ENCODE measurements at places on chromosomes 5 and 9. TPM values are rescaled to one million over a fixed set of nuclear protein-coding genes. Genes with fewer than 3 reads are reported as not detected.

Gene RABEPK
- 21.6 TPM for polyA plus RNA-seq

Gene AQP3
- 3.4 TPM for polyA plus RNA-seq

Gene SLC6A3
- not detected for polyA plus RNA-seq

Gene GCNT4
- 0.45 TPM for polyA plus RNA-seq

Gene MRPL50
- polyA plus RNA-seq: 46.8 TPM

Gene PAX5
- not detected for polyA plus RNA-seq

Gene ACSL6
- polyA plus RNA-seq: 90.7 TPM

Gene UBE2QL1
- 32.3 TPM for polyA plus RNA-seq

Gene DDX4
- polyA plus RNA-seq: not detected

Gene FBP1
- polyA plus RNA-seq: 0.59 TPM

Gene RAB3C
- 166 TPM for polyA plus RNA-seq

Gene SYK
- polyA plus RNA-seq: not detected

Gene FOXD4L3
- not detected for polyA plus RNA-seq

Gene SPEF2
- 33.6 TPM for polyA plus RNA-seq

Gene PCDHB14
- polyA plus RNA-seq: 5.4 TPM

Gene NR6A1
- polyA plus RNA-seq: 0.63 TPM

Gene LSM11
- polyA plus RNA-seq: 7.9 TPM

Gene PCDHB9
- polyA plus RNA-seq: 0.21 TPM

Gene TICAM2
- polyA plus RNA-seq: 1.6 TPM

Gene LTC4S
- not detected for polyA plus RNA-seq

Gene SLC45A2
- polyA plus RNA-seq: not detected

Gene SLC6A19
- not detected for polyA plus RNA-seq
